ENCODE measurements at places on chromosomes 4 and X.
A peak's percentile ranks its signal among the peaks of the same experiment; 100 is the strongest.

DNA sequence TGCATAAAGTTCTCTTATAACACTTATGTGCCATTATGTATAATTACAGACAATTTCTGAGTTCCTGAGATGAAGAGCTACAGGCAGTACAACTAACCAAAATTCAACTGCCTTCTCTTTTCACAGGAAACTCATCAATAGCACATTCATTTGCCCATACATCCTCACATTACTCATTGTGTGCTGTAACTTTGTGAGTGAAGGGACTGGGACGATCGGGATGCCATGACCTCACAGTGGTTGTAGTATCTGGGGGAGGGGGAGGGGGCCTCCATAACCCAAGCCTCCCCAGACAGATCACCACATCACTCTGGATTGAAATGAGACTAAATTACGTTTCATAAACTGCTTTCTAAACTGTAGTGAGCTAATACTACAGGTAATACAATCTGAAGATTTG is 60.7 kb downstream of the ABCG2 start:
- DNase-seq = no peak

- DNase-seq = no peak
These were observed 46.4 kb downstream of the IL13RA1 start for GRCh38 chrX:118773782-118774181.

- DNase-seq = peak; percentile 29
These were observed 19.4 kb upstream of the SMIM31 start for GRCh38 chr4:164734484-164734883.

- no peak for DNase-seq
These were observed 8.1 kb downstream of the MORF4L2 start for GRCh38 chrX:103678199-103678993.

GRCh38 chr4:76160355-76160754 is 12.2 kb upstream of the NUP54 start:
- DNase-seq = no peak

- no peak for DNase-seq
These were observed at the start of gene SLC25A43 for GRCh38 chrX:119398974-119399771. Gene SLC25A43 (plus strand): TSS chrX:119399336. CDS start chrX:119399404, 68 bp downstream.

GRCh38 chrX:117707948-117708743 is 408.5 kb downstream of the KLHL13 start:
- no peak for DNase-seq

DNA sequence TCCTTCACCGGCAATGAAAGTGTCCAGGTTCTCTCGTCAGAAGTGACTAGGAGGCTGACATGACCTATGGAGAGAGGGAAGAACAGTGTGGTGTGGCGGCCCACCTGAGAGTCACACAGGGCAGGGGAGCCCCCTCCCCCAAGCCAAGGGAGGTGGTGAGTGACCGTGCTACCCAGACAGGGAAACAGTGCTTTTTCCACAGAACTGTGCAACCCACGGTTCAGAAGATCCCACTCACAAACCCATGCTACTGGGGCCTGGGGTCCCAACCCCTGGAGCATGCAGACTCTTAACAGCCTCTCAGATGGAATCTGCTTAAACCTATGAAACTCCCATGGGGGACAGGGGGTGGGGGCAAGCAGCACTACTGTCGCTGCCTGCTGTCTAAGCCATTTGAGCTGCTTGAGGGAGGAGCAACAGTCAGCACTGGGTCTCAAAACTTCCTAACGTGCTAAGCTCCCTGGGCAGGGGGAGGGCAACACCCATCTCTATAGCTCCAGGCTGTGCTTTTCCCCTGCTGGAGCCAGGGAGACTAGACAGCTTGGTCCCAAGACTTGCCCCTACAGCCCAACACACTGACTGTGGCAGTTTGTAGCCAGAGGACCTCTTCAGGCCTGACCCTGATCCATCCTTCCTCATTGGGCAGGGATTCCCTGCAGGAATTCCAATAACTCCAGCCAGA is 850.4 kb upstream of the AADAT start:
- peak; percentile 24 for DNase-seq

DNA sequence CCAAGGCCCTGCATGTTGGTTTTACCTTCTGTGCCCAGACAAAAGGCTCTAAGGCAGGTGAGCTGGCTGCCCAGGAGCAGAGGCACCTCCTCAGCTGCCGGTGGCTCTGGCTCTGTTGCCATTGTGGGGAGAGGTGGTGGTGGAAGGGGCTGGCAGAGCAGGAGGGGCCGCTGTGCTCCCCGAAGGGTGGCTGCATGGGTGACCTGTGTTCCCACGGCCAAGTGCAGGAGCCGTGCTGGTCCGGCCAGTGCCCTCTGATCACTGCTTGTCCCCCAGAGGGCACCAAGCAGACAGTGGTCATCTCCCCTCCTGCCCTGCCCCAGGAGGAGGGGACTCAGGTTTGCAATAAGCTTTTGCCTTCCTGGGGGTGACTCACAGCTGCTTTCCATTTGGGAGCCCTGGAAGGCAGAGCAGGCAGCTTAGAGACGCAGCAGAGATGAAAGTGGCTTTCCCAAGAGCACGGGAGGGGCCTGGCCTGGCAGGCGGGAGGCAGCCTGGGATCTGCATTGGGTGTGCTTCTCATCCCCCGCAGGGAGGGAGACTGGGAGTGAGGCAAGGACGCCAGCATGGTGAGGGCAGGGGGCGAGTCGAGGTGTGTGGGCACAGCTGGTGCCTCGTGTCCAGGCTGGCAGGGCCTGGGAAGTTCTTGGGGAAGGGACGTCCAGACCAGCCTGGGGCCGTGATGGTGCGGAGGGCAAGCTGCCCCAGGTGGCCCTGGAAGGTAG is 28.7 kb downstream of the DOK7 start:
- DNase-seq = peak; percentile 50

- no peak for DNase-seq
These were observed 1.9 kb downstream of the UBE2D3 start for GRCh38 chr4:102825261-102826091.

GRCh38 chrX:71578253-71579135 is at the start of gene GCNA:
Gene GCNA (plus strand): TSS chrX:71578437. CDS start chrX:71580822, 2,385 bp downstream.
- no peak for DNase-seq

GRCh38 chr4:101987623-101988243 is 197.2 kb downstream of the BANK1 start:
- no peak for DNase-seq

GRCh38 chrX:67587946-67588624 is 44.3 kb downstream of the AR start:
- DNase-seq = no peak

GRCh38 chr4:24067367-24068193 is 177.7 kb upstream of the PPARGC1A start:
- peak; percentile 29 for DNase-seq

GRCh38 chr4:147944670-147945260 is 212.9 kb downstream of the ARHGAP10 start:
- DNase-seq = no peak

- DNase-seq = peak; percentile 8
These were observed at the start of gene IL1RAPL1 for GRCh38 chrX:28586981-28587551. Gene IL1RAPL1 (plus strand): TSS chrX:28587446.

DNA sequence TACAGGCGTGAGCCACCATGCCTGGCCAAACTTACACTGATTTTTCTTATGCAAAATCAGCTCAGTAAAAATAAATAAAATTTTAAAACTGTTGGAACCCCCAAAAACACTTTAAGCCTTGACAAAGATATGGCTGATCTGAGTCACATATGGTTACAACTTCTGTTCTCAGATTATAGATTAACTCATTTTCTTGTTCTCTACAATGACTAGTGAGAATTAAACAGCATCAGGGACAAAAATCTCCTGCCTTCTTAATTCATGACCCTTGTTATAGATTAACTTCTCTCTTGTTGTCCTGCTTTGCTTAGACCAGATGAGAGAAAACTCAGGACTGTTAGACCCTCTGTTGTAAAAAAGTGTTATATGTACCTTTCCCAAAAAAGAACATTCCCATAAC is 24.2 kb upstream of the EXOC1L start:
- DNase-seq = no peak
